Right atrium auricular region (tissue), 2 donors: ENCODE measurements at places on chromosomes 5 and 9. TPM values are rescaled to one million over a fixed set of nuclear protein-coding genes. Genes with fewer than 3 reads are reported as not detected.

The KIF4B gene
- not detected for total RNA-seq

DNA sequence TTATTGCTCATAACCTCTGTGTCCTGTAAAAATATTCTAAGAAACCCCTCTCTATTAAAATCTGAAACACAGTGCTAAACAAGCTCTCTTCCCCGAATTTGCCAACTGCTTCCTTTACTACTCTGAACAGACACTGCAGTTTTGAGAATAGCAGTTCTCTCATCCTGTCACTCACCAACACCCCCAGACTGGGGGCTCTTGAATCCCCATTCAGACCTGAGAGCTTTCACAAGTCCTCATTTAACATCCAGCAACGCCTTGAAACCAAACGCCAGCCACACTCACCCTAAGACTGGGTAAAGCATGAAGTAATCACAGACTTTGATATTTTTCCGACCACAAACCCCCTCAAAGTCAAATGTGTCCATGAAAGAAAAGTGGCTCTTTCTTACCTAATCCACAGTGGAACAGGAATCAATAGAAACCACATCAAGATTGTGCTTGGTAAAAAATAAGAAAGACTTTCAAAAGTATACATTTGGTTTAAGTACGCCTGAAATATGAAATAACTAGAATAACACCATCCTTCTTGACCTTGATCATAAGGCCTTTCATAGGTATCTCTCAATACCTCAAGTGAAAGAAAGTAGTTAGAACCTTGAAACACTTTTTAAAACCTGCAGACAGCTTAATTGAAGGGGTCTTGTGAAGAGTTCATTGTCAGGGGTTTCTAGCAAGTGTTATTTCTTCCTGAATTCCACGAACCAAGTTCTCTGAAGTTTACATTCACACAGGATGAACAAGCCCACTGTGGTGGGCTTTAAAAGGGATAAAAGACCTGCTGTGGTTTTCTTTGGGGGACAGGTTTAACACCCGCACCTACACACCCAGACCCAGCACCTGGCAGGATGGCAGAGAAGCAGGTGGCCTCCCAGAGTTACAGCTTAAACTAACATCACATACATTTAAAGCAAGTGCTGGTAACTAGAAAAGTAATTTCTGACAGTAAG, 412.6 kb downstream of the MLLT3 start:
- no peaks in the 10 kb centered on the region for H3K4me1 ChIP-seq
- no peak for DNase-seq
- H3K27ac ChIP-seq = no peak overlapping the region
- no peak overlapping the region for H3K4me3 ChIP-seq
- H3K27me3 ChIP-seq = no peaks in the 10 kb centered on the region

The DRD1 gene
- total RNA-seq = not detected

GRCh38 chr9:131282688-131283422, 6.5 kb upstream of the FAM78A start:
- H3K36me3 ChIP-seq = no peaks in the 10 kb centered on the region
- peaks cover 51% of the 10 kb centered on the region for H3K4me1 ChIP-seq
- DNase-seq = no peak
- H3K4me3 ChIP-seq = peak overlapping the region; percentile 32

DNA sequence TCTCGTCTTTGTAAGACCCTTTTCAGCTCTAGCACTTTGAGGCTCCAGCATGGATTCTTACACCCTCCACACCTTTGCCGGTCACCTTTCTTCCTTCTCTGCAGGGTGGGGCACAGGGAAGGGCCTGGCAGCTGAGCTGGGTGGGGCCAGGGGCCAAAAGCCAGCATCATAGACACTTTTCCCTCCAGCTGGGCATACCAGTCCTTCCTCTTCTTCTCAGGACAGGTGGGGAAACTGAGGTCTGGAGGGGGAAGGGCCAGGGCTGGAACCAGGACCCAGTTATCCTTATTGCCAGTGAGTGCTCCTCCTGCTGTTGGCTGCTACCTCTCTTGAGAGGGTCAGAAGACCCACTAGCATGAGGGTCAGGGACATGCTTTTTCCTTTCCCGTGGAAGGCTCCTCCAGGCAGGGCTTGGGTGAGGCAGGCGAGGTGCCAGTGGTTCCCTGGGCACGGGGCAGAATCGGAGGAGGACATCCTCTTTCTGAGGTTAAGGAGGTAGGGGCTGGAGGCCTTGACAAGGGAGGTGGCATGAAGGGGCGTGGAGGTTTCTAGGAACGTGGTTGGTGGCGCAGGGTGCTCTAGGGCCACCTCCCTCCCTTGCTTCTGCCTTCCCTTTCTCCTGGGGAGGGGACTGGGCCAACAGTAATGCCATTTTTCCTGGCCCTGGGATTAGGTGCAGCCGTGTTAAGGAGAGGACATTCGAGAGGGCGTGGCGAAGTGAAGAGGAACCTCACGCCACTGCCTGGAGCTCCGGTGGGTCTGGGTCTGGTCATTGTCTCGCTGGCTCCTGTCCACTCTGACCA, at the start of gene NDST1:
TSS of gene NDST1 (plus strand) at position 658 of the 803 bp plus-strand sequence. CDS start 13,124 bp downstream, outside the sequence.
- peaks cover 99% of the 10 kb centered on the region for H3K4me1 ChIP-seq
- DNase-seq = no peak
- H3K4me3 ChIP-seq = no peak within 1 kb of the TSS
- H3K36me3 ChIP-seq = no peaks in the 10 kb centered on the region
- H3K27ac ChIP-seq = peak within 1 kb of the TSS; percentile 74
- H3K27me3 ChIP-seq = no peaks in the 10 kb centered on the region

- no peak overlapping the region for H3K4me3 ChIP-seq
- no peaks in the 10 kb centered on the region for H3K36me3 ChIP-seq
- H3K4me1 ChIP-seq = no peaks in the 10 kb centered on the region
- H3K27ac ChIP-seq = no peak overlapping the region
Observed at GRCh38 chr9:30125881-30126280, 2258.6 kb upstream of the ACO1 start.

The ERAP2 gene
- 5.9 TPM for total RNA-seq

DNA sequence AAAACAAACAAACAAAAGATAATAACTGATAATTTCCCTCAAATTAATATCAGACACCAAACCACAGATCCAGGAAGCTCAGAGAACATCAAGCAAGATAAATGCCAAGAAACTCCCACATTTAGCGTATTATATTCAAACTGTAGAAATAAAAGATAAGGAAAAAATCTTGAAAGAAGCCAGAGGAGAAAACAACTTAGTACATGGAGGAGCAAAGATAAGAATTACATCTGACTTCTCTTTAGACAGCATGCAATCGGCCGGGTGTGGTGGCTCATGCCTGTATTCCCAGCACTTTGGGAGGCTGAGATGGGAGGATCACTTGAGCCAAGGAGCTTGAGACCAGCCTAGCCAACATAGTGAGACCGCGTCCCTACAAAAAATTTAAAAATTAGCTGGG, 17.2 kb upstream of the MLANA start:
- H3K27me3 ChIP-seq = no peaks in the 10 kb centered on the region
- DNase-seq = no peak
- no peak overlapping the region for H3K4me3 ChIP-seq
- H3K36me3 ChIP-seq = peaks cover 6% of the 10 kb centered on the region
- H3K27ac ChIP-seq = no peak overlapping the region
- H3K4me1 ChIP-seq = no peaks in the 10 kb centered on the region

DNA sequence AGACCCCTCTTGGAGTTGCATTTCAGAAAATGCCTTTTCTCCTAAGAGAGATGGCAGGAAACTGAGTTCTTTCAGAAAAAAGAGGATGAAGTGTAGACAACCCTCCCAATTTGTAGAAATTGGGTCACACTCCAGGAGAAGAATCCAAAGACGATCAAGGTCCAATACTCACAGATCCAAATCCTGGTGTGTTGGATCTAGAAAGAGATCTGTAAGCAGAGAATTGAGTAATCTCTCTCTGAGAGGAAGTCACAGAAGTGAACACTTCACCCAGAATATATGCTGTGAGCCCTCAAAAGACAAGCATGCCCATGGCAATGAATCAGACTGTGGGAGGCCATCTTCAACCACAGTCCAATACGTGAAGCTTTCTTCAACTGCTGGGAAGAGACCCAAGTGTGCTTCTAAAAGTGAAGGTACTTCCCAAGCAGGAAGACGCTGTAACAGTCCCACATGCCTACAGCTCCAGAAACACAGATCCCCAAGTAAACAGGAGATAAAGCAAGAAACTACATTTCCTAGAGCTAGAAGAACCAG, 182.7 kb downstream of the SMC2 start:
- no peaks in the 10 kb centered on the region for H3K36me3 ChIP-seq
- H3K4me1 ChIP-seq = no peaks in the 10 kb centered on the region
- H3K27ac ChIP-seq = no peak overlapping the region
- DNase-seq = no peak

DNA sequence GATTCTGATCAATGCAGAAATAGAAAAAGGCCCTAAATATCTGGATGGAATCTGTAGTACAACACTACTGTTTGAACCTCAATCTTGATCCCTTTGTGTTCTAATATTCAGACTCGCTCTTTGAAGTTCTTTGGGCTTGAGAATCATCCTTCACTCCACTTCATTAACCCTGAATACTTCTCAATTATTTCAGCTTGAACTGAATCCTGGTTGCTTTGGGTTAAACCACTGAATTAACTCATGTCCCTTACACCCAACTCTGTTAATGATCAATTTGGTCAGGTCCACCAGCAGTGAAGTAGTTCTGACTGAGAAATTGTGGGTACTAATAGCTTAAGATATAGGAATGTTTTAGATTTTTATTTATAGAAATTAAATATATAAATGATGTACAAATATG, 1707.2 kb upstream of the ACO1 start:
- DNase-seq = no peak
- no peaks in the 10 kb centered on the region for H3K27me3 ChIP-seq
- no peak overlapping the region for H3K4me3 ChIP-seq

- no peak overlapping the region for H3K4me3 ChIP-seq
- H3K36me3 ChIP-seq = no peaks in the 10 kb centered on the region
- no peaks in the 10 kb centered on the region for H3K4me1 ChIP-seq
- no peak overlapping the region for H3K27ac ChIP-seq
- DNase-seq = no peak
- no peaks in the 10 kb centered on the region for H3K27me3 ChIP-seq
Observed at GRCh38 chr5:126189862-126190261, 233.3 kb upstream of the GRAMD2B start.

The HSD17B4 gene
- total RNA-seq = 170 TPM

DNA sequence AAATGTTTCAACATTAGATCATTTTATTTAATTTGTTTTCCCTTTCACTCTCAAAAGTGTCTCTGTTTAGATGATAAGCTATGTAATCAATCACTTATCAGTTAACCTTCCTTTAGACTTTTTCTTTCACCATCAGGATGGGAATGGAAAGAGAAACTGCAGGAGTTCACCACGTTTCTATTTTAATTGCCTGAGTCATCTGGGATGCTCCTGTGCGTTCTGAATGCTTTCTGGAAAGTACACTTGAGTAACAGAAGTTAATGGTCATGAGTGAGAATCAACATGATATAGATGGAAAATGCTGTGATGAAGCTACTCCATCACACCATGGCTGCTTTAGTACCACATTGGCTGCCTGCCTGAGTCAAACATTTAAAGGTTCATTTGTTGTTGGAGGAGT, 783.3 kb upstream of the CDH9 start:
- no peaks in the 10 kb centered on the region for H3K27me3 ChIP-seq
- no peaks in the 10 kb centered on the region for H3K4me1 ChIP-seq
- DNase-seq = no peak
- no peak overlapping the region for H3K27ac ChIP-seq
- H3K4me3 ChIP-seq = no peak overlapping the region

DNA sequence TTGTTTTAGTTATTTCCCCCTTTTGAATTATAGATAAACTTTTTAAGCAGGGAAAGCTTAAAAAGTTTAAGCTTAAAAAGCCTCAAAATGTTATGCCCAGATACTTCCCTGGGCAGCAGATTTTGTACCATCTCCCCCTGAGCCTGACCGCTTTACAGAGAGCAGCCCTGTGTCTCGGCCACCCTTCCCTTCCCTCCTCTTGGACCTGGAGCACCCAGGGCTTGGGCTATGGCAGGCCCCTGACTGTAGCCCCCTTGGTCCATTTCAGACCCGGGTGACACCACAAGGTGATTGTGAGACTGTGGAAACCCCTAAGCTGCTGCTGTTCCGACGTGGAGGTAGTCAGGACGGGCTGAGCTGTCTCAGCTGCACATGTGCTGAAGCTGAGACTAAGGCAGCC, 97.7 kb downstream of the RALGPS1 start:
- no peak overlapping the region for H3K4me3 ChIP-seq
- no peak for DNase-seq
- H3K27me3 ChIP-seq = no peaks in the 10 kb centered on the region

GRCh38 chr5:108935611-108936010, 187.9 kb downstream of the FER start:
- no peak overlapping the region for H3K4me3 ChIP-seq
- DNase-seq = no peak
- no peaks in the 10 kb centered on the region for H3K36me3 ChIP-seq
- H3K27me3 ChIP-seq = no peaks in the 10 kb centered on the region
- no peaks in the 10 kb centered on the region for H3K4me1 ChIP-seq

DNA sequence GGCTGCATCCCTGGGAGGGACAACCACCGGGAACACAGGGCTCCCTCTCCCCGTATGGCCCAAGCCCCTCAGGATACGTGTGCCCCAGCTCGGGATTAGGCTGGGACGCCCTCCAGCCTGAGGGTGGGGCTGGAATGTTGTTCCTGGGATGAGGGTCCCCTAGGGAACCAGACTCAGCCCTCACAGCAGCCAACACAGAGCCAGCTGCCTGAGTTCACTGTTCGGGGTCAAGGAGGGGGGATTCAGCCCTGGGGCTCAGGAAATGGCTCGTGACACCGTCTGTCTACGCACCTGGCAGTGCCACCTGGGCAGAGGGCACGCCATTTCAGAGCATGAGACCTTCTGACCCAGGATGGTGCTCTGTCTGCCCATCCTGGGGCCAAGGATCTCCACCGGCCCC, 8.9 kb downstream of the RNF44 start:
- no peaks in the 10 kb centered on the region for H3K27me3 ChIP-seq
- H3K4me1 ChIP-seq = peaks cover 35% of the 10 kb centered on the region
- H3K4me3 ChIP-seq = no peak overlapping the region
- no peak overlapping the region for H3K27ac ChIP-seq

The KIF27 gene
- total RNA-seq = 4.3 TPM

GRCh38 chr5:38712391-38712790, 133.4 kb upstream of the OSMR start:
- no peaks in the 10 kb centered on the region for H3K36me3 ChIP-seq
- H3K27ac ChIP-seq = no peak overlapping the region
- H3K4me1 ChIP-seq = peaks cover 10% of the 10 kb centered on the region
- DNase-seq = no peak

The ADRA1B gene
- 3.4 TPM for total RNA-seq

DNA sequence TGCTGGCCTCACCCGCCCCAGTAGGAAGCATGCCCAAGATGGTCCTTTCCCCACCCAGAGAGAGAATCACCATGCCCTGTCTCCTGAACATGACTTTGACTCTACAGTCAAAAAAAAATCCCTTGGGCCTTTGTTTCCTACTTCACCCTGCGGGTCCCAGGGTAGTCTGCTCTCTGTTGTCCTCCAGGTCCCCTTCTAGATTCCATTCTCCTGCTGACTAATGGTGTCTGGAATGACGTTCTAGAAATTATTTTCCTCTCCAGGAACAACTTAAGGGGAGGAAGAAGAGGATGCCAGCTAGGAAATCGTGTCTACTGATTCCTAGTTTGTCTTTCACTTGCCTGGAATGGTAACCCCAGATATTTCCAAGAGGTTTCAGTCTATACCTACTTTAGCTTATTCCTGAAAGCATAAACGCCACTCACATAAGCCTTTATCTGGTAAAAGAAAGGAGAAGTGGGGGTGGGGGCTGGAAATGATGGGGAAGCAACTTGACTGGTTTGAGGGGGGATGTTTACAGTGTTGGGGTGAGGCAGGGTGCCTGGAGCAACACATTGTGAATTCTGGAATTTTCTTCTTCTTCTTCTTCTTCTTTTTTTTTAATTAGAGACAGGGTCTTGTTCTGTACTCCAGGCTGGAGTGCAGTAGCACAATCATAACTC, 93.9 kb downstream of the SNX18 start:
- no peaks in the 10 kb centered on the region for H3K36me3 ChIP-seq
- no peak overlapping the region for H3K4me3 ChIP-seq
- H3K27ac ChIP-seq = no peak overlapping the region
- DNase-seq = no peak

The OR2S2 gene
- total RNA-seq = not detected

The CCDC180 gene
- total RNA-seq = 0.98 TPM
